Pulmonary artery endothelial cell (primary cell): ENCODE measurements at places on chromosomes 12 and 14. TPM values are rescaled to one million over a fixed set of nuclear protein-coding genes. Genes with fewer than 3 reads are reported as not detected.
A peak's percentile ranks its signal among the peaks of the same experiment; 100 is the strongest.

GRCh38 chr14:100407376-100408102 is 84.4 kb downstream of the SLC25A47 start:
- DNase-seq, result no peak

Gene EMC9
- total RNA-seq, result 22.7 and 27.6 TPM in 2 replicates

DNA sequence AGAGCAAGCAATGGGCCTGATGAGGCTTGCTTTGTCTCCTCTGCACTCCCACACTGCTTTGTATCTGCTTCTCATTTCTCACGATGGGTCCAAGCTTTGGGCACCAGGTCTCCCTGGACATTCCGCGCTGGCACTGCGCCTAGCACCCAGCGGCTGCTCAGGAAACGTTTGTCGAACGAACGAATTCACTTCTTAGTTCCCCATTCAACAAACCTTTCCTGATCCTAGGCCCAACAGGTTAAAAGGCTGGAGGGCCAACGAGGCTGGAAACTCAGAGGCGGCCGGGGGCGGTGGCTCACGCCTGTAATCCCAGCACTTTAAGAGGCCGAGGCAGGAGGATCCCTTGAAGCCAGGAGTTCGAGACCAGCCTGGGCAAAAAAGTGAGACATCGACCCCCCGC is 1.0 kb upstream of the GLRX5 start:
- no peak for DNase-seq

- DNase-seq, result peak; percentile 68
These were observed 723.3 kb upstream of the FLRT2 start for GRCh38 chr14:84806622-84807021.

- no peak for DNase-seq
These were observed 24.5 kb upstream of the IGF1 start for GRCh38 chr12:102504871-102505270.

DNA sequence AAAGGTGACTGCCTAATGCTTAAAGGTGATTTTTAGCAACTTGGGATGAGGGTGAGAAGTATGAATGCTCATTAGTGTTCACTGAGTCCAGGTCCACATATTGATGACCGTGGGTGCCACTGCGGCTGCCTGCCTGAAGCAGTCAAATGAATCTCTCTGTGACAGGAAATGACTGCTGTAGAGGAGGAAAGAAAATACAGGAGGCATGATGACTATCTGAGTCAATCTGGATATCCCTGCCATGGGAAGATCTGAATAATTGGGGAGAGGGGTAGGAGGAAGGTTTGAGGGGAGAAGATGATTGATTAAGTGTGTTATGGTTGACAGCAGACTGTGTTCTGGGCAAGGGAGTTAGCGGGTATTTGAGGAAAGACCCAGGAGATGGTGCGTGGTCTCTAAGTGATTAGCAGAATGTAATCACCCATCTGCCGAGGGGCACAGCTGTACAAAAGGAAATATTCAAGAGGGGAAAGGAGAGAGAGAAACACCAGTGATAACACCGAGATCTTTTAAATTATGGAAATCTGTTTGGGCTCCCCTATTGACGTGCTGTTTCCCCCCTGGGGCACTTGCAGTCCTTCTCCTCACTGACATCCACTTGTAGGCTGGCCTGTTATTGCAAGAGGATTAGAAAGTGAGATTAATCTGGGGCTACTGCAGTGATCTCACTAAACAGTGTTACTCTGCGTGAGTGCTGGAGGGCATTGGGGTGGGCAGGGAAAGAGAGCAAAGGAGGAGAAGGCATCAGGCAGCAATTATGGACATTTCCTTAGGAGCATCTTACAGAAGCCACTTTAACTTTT is 97.7 kb downstream of the AKAP6 start:
- no peak for DNase-seq

DNA sequence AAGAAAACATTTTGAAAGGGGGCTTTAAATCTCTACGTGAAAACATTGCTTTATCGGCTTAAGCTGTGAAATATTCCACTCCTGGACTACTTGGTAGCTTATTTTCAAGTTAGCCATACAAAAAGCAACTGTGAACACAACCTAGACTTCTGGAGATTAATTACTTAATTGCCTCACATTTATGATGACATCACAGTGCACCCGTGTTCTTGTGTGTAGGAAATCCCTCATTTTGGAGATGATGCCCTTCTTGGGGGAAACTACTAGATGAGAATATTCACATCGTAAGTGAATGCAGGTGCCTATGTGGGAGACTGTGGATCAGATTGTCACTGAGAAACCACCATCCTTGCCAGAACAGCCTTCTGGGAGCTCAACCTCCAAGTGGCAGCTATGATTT is 10.5 kb upstream of the B4GALNT3 start:
- no peak for DNase-seq

DNA sequence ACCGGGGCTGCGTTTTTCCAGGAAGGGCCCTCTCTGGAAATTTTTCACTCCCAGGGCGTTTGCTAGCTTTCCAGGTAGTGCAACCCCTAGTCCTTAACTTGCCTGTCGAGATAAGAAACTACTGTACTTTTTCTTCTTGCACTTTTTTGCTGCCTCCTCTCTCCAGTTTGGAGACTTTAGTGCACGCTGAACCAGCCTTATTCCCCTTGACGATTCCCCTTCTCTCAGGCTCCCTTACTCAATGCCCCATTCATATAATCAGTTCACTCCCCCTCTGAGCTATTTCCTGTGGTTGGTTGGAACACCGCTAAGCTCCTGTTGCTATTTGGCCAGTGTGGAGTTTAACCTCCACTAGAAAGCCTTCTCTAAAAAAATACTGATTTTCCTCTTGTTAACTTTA is 682 bp downstream of the CREBL2 start:
- peak; percentile 4 for DNase-seq

- DNase-seq, result peak; percentile 29
These were observed 80.5 kb downstream of the TMEM260 start for GRCh38 chr14:56659964-56660551.

- no peak for DNase-seq
These were observed 235.1 kb downstream of the NRXN3 start for GRCh38 chr14:78405079-78405856.

Gene CLEC6A
- not detected in 2 replicates for total RNA-seq

Gene CLMN
- total RNA-seq, result 3.6 and 4.8 TPM in 2 replicates

DNA sequence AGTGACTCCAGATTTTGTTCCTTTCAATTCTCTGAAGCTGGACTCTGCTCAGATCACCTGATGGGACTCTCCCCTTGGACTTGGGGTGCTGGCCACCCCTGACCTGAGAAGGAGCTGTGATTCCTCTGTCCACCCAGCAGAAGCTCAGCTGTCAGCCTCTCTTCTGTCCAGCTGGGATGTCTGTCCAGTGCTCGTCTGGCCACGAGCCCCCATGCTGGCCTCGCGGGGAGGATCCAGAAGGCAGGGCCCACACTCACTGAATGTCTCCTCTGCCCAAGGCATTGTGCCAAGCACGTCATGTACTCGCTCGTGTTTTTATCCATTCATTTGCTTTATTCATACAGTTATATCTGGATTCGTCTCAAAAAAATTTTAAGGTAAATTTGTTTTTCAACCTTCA is 14.2 kb upstream of the SLC24A4 start:
- DNase-seq, result no peak

DNA sequence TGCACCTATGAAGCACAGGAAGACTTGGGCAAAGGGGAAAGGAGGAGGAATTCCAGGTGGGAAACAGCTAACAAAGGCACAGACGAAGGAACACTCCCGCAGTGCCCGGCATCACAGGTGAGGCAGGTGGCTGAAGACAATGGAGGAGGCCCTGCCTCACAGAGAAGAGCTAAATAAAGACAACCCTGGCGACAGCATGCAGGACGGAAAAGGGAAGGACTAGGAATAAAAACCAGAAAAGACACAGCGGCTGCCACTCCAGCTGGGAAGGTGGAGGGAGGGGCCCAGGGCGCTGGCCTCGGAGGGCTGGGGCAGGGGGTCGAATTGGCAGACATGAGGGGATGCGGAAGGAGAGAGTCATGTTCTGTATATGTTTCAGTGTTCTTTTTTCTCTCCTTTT is 43.0 kb upstream of the ANO2 start:
- DNase-seq, result no peak

DNA sequence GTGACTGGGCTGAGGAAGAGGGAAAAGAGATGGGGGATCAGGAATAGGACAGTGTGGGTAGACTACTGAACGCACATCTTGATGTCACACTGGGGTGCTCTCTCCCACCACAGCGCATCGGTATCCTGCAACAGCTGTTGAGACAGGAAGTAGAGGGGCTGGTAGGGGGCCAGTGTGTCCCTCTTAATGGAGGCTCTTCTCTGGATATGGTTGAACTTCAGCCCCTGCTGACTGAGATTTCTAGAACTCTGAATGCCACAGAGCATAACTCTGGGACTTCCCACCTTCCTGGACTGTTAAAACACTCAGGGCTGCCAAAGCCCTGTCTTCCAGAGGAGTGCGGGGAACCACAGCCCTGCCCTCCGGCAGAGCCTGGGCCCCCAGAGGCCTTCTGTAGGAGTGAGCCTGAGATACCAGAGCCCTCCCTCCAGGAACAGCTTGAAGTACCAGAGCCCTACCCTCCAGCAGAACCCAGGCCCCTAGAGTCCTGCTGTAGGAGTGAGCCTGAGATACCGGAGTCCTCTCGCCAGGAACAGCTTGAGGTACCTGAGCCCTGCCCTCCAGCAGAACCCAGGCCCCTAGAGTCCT is 6.9 kb downstream of the C1QL4 start:
- no peak for DNase-seq

DNA sequence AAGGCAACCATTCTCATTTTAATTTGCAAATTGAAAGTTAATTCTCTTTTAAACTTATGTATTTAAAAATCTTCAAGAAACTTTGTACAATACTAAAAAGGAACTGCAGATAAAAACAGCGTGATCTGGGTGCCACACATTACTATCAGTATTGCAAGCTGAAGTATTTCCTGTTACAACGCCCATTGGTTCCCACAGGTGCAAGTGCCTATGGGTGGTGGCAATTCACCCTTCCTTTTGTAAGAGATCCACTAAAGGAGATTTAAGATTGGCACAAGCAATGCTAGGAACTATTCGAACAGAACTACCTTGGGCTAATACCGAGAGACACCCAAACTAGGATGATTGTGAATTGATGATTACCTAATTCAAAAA is 13.2 kb downstream of the TAOK3 start:
- no peak for DNase-seq

- no peak for DNase-seq
These were observed 40.6 kb downstream of the ZDHHC17 start for GRCh38 chr12:76804435-76804976.

GRCh38 chr14:72618424-72618823 is 275.5 kb downstream of the DPF3 start:
- DNase-seq, result no peak

Gene KRT72
- total RNA-seq, result not detected in 2 replicates

Gene ERBB3
- 0.07 and 0.11 TPM in 2 replicates for total RNA-seq

GRCh38 chr12:111785651-111786050 is 18.9 kb downstream of the ALDH2 start:
- DNase-seq, result peak; percentile 51

GRCh38 chr12:32983332-32983731 is 86.8 kb upstream of the PKP2 start:
- DNase-seq, result no peak

Gene PSEN1
- total RNA-seq, result 41.3 and 48.6 TPM in 2 replicates

- DNase-seq, result no peak
These were observed 114.3 kb downstream of the TSPAN9 start for GRCh38 chr12:3191450-3191849.

Gene FBXO34
- 27.6 and 31.7 TPM in 2 replicates for total RNA-seq

Gene C12orf54
- total RNA-seq, result not detected in 2 replicates

DNA sequence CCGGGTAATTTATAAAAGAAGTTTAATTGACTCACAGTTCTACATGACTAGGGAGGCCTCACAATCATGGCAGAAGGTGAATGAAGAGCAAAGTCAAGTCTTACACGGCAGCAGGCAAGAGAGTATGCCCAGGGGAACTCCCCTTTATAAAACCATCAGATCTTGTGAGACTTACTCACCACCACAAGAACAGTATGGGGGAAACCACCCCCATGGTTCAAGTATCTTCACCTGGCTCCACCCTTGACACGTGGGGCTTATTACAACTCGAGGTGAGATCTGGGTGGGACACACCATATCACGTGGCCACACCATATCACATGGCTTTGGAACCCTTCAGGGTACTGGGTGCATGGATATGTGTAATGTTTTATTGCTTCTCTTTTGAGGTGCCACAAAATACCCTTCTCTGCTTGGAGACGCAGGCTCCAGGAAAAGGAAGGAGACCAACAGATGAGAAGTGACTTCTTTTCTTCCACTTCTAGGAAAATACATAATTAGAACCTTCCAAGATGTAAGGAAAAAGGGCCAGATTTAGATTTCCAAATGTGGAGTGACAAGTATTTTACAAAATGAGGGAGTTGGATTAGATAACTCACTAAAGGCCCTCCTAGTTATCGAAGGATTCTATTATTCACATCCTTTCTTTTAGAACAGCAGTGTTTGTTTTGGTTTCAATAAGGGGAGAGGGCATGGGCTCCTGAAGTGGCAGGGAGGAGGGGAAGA is 33.1 kb upstream of the ETFBKMT start:
- DNase-seq, result no peak

Gene TSPAN11
- total RNA-seq, result 0.28 and 2.2 TPM in 2 replicates

Gene LRP6
- 36.8 and 46.3 TPM in 2 replicates for total RNA-seq

DNA sequence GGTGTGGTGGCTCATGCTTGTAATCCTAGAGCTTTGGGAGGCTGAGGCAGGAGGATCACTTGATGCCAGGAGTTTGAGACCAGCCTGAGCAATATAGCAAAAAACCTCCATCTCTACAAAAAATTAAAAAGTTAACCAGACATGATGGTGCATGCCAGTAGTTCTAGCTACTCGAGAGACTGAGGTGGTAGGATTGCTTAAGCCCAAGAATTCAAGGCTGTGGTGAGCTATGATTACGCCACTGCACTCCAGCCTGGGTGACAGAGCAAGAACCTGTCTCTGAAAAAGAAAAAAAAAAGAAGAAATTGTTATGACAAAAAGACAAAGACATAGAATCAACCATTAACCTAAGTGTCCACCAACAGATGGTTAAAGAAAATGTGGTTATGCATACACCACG is 2.1 kb upstream of the ATP23 start:
- no peak for DNase-seq

GRCh38 chr12:74424778-74425177 is 112.9 kb upstream of the ATXN7L3B start:
- DNase-seq, result no peak

DNA sequence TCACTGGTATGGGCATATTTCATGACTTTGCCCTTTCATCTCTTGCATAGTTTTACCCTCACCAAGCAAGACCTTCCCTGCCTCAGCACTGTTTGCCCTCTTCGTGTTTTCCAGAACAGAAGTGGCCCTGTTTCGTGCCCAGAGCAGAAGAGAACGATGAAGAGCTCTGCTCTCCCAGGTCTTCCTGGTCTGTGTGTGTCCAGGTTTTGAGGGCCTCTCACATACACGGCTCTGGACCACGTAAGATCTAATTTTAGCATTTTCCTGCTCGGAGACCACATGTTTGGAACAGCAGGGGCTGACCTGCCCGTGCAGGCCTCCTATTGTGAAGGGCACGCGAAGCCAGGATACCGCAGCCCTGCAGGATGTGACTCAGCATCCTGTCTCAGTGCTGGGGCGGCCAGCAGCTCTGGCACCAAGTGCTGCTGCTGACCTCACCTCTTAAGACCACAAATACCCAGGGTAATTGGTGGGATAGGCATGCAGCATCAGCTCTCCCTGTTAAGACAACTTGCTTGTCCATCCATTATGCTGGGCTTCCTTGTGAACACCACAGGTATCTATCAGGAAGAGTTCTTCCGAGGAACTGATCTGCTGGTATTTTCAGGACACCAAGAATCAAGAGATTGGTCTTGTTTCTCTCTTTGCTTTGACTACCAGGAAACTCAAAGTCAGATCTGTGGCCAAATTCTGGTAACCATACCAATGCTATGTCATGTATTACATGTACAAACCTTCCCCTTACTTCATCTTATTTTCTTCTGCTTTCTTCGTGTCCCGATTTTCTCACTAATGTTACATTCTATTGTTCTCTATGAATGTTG is 19.0 kb downstream of the SSH1 start:
- DNase-seq, result peak; percentile 100

Gene R3HDM2
- 4.5 and 5.5 TPM in 2 replicates for total RNA-seq
